ENCODE measurements at places on chromosomes 7 and 10.

DNA sequence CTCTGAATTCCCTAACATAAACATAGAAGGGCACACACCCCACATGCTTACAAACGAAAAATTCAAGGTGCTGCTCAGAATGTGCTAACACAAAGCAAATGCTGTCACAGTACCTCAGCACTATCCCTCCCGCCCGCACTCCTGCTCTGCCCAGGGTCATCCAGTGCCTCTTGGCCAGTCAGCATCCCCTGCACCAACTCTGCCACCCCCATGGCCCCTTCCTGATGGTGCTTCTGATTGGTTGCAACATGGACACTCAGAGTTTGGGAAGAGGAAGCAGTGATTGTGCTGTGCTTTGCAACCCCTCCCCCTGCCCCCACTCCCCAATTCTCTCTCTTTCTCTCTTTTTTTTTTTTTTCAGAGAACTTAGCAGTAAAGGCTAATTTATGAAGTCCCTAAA lies 13.8 kb upstream of the LEP start:
- DNase-seq: no peak

DNA sequence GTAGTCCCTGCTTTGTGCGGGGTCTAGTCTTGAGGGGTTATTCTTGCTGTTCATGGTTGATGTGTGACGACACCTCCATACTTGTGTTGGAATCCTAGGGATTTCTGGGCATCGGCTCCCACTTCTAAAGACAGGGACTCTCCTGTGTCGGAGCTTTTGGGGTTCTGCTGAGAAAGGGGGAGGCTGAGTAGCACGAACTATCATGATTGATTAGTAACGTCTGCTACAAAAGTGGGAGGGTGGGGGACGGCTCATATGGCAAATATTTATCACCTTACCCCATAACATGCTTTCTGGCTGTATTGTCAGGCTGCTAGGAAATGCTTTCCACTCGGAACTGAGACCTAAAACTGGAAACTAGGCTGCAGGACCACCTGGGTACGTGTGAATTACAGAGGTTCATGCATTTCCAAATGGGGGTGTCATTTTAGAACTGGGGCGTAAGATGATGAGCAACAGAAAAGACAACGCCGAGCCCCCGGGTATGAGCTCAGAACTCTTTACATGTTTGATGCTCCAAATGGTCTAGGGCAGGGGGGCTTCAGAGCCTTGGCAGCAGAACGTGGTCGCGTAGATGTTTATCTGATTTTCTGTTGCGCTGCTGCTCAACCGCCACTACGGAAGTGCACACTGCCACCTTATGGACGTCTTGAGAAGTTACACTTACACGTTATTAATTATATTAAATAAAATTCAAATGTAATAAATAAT lies 15.1 kb upstream of the NME8 start:
- DNase-seq: peak; percentile 40

GRCh38 chr7:121945480-121946236 lies 72.7 kb downstream of the PTPRZ1 start:
- no peak for DNase-seq

DNA sequence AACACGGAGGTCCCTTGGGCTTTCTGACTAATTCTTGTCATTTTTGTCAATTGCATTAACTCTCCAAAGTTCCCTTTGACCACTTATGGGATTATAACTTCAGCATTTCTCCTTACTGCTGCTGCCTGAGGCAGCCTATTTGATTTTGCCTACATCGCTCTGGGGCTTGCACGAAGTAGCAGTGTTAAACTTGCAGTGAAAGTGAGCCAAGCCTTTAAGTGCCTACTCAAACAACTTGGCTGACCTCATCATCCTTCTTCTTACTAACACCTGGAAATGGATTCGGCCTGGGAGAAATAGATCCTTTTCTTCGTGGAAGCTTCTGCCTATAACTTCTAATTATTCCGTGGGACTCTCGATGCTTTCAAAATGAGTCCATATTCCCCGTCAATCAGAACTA lies 76.6 kb downstream of the DGKB start:
- no peak for DNase-seq

GRCh38 chr10:71367271-71367670 lies 29.4 kb upstream of the CDH23 start:
- DNase-seq: no peak

GRCh38 chr7:91180746-91181145 lies 83.5 kb upstream of the FZD1 start:
- no peak for DNase-seq

- no peak for DNase-seq
Measured at GRCh38 chr7:78002021-78002420, 203.4 kb downstream of the PHTF2 start.

GRCh38 chr7:76296743-76297740 lies 5.4 kb upstream of the HSPB1 start:
- no peak for DNase-seq

DNA sequence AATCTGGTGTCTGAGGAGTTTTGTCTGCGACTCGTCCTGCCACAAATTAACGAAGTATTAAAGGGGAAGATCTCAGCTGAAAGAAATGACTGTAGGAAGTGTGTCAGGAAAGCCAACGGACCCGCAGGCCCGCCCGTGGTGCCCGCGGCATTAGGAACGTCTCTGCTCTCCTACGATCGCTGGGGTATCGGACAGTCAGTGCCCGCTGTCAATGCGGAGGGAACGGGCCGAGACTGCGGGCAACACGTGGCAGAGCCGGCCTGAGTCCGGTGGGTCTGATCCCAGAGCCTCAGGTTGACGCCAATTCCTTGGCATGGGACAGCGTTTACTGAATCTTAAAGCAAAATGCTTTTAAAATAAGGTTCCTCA lies 128.7 kb downstream of the KBTBD2 start:
- no peak for DNase-seq

DNA sequence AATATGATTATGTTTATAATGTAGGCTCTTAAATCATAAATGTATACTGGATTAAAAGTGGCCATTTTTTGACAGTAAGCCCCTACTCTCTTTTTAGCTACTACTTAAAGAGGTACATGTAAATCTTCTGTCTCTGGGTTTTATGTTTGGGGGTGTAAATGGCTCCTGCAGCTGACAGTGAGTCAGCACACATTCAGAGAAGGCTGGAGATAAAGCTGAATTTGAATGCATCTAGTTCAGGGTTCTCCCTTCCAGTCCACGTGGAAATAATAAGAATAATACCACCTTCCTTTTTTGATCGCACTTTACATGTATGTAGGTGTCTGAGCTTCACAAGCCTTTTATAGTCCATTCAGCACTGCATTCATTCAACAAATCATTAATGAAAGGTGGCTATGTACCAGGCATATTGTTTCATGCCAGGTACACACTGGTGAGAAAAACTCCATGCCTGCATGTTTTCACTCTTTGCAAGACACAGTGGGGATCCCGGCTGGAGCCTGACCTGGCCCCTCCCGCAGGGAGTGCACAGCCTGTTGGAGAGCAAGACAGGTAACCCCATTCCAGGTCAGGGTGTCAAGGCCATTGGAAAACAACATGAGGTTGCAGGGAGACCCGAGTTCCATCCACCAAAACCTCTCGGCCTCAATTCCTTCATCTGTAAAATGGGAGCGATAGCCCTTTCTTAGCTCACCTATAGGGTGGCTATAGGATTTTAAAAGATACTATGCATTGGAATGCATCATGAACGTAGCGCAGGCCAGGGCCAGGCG lies 107.5 kb upstream of the ANLN start:
- no peak for DNase-seq

DNA sequence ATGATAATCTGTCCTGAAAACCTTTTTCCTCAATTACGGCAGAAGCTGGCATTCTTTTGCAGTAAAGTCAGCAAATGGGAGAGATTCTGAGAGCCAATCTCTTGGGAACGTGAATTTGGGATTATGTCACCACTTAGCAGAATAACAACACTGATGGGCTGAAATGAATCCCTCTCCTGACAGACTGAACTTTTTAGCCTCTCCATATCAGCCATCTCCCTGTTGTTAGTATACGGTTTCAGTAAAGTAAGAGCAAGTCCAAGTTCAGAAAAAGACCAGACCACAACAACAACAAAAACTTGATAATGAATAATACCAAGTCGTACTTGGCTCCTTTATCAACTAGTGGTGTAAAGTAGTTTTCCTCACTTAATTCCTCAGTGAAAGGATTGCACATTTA lies 1048.8 kb downstream of the GATA3 start:
- DNase-seq: no peak

DNA sequence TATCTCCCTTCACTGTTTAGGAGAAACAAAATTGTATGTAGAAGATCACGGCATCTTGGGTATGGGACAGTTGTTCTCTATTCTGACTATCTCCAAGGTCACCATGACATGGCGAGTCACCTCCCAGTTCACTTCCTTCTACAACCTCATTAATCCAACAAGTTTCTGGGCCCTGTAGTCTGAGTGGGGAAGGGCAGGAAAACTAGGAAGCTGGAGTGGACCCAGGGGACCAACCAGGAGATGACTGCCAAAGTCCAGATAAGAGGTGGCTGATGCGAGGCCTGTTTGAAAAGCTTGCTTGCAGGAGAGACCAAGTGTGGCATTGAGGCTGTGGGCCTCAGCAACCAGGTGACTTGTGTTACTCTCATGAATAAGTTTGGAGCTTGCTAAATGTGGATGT lies 584.9 kb downstream of the TNS3 start:
- DNase-seq: no peak

Measured in renal cortex interstitium (tissue), 15 donors.